Stimulated activated CD4-positive, alpha-beta T cell treated with anti-CD3 and anti-CD28 coated beads, Interleukin-4, amount 100 ng/mL, for 48 hours (primary cell): ENCODE measurements at places on chromosomes 1 and 21.

DNA sequence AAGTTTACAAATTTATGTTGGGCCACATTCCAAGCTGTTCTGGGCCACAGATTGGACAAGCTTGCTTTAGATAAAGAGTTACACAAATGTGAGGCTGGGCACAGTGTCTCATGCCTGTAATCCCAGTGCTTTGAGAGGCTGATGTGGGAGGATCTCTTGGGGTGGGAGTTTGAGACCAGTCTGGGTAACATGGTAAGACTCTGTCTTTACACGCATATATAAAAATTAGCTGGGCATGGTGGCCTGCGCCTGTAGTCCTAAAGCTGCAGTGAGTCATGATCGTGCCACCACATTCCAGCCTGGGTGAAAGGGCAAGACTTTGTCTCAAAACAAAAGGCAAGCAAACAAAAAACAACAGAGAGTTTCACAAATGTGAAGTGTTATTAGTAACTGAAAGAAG lies 5.9 kb upstream of the VCAM1 start:
- no peak for DNase-seq

GRCh38 chr21:44708213-44708865 lies 3.0 kb downstream of the TSPEAR start:
- DNase-seq, result no peak

GRCh38 chr1:119327450-119328155 lies 41.0 kb upstream of the HAO2 start:
- peak; percentile 14 for DNase-seq

- DNase-seq, result no peak
These were observed 20.7 kb downstream of the PHC2 start for GRCh38 chr1:33410091-33410701.

- DNase-seq, result no peak
These were observed 94.3 kb downstream of the RGS2 start for GRCh38 chr1:192903142-192903541.

DNA sequence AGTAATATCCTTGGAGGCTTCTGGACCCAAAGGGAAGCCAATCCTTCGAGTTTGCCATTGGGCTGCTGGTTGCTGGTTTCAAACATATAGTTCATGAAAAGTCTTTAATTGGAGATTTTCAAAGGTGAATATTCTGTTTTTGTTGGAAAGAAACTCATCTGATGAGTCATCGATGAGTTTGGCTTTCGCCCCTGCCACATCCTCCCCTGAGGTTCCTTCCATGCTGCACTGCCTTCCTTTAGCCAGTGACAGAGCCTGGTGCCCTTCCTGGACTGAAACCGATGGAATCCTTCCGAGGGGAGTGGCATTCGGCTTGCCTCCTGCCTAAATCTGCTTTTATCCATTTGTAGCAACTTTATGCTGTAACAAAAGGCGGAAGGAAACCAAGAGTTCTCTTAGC lies 550.0 kb downstream of the KIF26B start:
- DNase-seq, result no peak

- DNase-seq, result no peak
These were observed 752.1 kb downstream of the NCAM2 start for GRCh38 chr21:21750124-21750825.

DNA sequence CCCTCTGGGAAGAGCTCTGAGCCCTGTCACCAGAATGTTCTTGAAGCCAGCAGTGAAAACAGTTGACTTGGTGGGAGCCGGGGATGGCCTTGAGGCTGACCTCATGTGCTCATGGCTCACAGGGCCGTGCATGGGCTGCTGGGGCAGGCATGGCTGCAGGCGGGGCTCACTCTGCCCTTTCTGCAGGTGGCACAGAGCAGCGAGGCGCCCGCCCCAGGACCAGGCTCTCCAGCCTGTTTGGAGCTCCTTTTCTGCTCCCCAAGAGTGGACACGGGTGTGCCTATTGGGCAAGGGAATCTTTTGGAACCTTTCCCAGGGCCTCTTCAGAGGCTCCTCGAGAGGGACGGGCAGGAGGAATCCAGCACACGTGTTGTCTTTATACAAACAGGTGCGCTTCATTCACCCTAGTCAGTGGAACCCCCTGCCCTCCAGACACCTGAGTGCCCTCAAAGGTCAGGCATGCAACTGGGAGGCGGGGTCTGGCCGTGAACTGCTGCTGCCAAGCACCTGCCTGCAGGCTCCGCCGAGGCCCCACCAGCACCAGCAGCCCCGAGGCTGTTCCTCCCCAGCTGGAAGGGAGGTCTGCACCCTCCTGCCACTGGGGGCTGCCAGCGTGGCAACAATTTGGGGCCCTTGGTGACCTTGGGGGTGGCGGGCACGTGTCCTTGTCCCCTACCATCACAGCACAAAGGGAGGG lies 2.6 kb upstream of the TTC34 start:
- no peak for DNase-seq

- no peak for DNase-seq
These were observed 436.7 kb upstream of the TMPRSS15 start for GRCh38 chr21:18840239-18840638.

DNA sequence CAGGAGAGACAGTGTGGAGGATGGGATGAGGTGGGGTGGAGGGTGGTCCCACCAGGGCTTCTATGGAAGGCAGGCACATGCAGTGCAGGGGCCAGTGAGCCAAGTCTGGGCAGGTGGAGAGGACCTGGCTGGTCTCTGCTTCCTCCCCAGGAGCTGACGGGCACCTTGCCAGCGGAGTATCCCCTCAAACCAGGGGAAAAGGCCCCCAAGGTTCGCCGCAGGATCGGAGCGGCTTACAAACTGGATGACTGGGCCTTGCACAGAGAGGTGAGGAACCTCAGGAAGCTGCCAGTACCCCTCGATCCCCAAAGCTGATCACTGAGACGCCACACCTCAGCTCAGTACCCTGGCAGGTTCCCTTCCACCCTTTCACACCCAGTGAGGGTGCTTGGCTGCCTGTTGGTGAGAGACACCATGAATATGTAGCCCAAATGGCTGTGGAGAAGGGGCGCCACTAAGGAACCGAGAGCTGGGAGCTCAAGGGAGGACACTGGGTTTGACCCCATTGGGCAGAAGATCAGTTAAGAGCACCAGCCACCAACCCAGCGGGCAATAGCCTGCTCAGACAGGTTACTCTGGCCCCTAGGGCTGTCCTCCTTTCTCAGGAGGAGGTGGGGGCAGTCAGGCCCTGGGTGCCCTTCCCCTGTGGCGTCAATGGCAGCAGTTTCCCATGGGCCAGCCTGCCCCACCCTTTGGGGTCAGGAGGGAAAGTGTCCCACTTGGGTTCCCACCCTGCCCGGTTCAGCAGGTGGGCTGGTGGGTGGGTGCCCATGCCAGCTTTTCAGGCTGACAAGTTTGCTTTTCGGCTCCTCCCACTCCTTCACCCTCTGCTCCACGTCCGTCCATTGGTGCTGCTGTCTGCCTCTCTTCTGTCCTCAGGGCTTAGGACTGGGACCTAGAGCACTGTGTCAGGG lies 5.5 kb downstream of the INAVA start:
- DNase-seq, result no peak

DNA sequence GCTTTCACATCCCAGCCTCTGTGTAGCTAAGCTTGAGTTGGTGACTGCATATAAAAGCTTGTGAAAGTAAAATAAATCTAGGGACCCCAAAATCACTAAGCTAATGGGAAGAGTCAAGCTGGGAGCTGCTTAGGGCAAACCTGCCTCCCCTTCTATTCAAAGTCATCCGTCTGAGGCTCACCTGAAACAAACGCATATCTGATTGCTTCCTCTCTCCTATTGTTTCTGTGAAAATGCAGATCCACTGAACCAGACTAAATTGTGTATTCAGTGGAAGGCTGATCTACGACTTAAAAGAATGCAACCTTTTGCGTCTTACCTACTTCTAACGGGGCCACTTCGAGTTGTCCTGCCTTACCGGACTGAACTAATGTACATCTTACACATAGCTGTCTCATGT lies 70.3 kb downstream of the LTN1 start:
- DNase-seq, result no peak

- no peak for DNase-seq
These were observed 24.1 kb downstream of the COL11A1 start for GRCh38 chr1:103084181-103084580.

DNA sequence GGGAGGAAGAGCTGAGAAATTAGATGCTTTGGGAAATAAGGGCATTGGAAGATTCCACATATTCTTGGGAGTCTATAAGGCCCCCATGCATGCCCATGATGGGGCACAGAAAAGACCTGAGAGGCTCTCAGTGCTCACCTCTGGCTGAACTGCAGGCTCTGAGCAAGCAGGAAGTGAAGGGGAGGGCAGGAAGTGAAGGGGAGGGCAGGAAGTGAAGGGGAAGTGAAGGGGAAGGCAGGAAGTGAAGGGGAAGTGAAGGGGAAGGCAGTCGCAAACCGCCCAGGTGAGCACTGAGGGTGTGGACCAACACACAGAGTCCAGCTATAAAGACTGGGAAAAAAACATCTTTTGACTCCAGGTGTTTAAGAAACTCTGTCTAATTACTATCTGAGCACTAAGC lies 3.5 kb downstream of the KRTAP10-9 start:
- no peak for DNase-seq

GRCh38 chr1:189958756-189959155 lies 518.9 kb downstream of the BRINP3 start:
- DNase-seq, result no peak

- DNase-seq, result no peak
These were observed 13.4 kb downstream of the SPOCD1 start for GRCh38 chr1:31802190-31803150.

GRCh38 chr21:44712203-44713028 lies 1.0 kb upstream of the TSPEAR start:
- no peak for DNase-seq

DNA sequence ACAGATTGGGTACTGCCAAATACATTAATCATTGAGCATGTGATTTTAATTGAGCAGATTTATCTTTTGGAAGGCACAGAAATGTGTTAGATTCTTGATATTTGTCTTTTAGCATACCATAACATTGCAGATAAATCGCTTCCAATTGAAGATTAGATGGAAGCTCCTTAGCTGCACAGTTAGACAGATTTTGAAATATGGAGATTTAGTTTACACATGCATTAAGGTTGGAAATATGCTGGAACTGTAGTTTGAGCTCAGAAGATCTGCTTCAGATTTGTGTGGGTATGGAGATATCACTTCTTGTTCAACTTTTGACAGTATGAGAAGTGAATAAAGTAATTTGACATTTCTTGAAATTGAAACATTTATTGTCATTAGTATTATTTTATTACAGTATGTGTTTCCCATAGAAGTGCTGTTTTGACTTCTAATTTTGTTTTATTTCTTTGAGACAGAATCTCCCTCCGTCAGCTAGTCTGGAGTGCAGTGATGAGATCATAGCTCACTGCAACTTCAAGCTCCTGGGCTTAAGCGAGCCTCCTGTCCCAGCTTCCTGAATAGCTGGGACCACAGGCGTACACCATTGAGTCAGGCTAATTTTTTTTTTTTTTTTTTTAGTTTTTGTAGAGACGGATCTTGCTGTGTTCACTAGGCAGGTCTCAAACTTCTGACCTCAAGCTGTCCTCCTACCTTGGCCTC lies 29.1 kb downstream of the THRAP3 start:
- no peak for DNase-seq

GRCh38 chr1:183804916-183805841 lies at the start of gene RGL1:
Gene RGL1, plus strand, starts transcription at chr1:183805120. Its CDS starts 178 bp downstream, at chr1:183805298.
- DNase-seq, result peak; percentile 8

DNA sequence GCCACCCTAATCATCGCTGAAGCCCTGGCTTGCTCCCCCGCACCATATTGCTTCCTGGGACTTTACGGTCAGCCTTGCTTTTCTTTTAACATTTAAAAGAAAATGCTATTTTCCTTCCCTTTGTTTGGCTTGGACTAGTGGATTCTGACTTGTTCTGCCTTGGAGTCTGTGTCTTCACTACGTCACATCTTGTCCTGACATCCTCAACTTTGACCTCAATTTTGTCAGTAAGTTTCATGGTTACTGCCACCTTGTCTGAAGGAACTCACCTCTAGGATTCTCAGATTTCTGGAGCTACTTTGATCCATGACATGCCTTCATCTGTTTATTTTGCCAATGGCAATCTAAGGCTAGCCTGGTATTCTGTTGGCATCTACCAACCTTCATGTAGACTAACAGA lies 4.3 kb downstream of the RNASEL start:
- DNase-seq, result no peak

- no peak for DNase-seq
These were observed 109.7 kb upstream of the MAGI3 start for GRCh38 chr1:113280581-113280980.

DNA sequence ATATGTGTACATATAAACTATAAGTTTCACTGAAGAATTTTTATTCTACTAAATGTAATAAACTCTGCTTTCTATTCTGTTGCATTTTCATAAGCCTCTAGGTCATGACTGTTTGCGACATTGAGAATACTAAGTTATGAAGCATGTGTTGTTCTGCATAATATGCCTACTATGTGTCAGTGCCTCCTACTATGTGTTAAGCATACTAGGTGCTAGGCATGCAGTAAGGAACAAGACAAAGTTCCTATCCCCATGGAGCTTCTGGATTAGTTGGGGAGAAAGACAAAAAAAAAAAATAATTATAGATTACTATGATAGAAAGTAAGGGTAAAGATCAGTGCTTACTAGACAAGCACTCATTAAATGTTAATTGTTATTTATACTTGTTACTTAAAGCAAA lies 1.3 kb downstream of the SDCCAG8 start:
- DNase-seq, result no peak

DNA sequence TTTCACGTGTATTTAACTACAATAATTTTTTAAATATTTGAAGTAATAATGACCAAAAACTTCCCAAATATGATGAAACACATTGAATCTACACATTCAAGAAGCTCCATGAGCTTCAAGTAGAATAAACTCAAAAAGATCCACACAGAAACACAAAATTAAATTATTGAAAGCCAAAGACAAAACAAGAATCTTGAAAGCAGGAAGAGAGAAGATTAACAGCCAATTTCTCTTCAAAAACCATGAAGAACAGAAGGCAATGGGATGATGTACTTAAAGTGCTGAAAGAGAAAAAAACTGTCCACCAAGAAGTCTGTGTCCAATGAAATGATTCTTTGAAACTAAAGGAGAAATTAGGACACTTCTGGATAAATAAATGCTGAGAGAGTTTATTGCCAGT lies 5.1 kb upstream of the KRTAP10-10 start:
- DNase-seq, result no peak

- no peak for DNase-seq
These were observed 6.7 kb upstream of the AHCYL1 start for GRCh38 chr1:109977657-109978378.

DNA sequence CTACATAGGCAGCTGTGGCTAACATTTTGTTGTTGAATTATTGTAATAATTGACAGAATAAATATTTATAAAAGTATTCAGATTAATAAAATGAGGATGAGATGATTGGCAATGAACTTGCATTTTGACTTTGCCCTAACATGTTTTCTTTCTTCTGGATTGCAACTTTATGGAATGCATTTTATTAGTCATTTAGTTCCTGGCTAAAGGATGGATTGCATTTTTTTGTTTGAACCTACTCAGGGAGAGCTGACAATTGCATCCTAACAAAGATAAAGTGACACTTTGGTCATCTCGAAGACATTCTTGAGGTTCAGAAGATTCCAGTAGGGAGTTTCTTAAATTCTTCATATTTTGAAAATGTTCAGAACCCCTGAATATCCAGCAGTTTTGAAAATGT lies 37.5 kb downstream of the PGM1 start:
- DNase-seq, result no peak

DNA sequence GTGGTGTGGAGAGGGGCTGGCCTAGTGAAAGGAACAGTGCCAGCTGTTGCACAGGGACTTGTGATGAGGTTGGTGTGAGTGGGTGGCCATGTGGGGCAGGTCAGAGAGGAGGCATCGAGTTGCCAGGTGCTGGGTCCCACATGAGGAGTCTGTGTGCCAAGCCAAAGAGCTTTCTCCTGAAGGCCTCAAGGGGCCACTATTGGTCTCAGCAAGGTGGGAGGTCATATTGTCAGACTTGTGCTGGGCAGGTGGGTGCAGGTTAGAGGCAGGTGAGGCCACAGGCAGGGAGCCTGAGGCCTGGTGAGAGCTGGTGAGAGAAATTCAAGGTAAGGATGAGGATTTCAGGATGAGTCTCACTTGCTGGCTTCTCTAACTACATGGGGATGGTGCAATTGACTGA lies 256.8 kb downstream of the DISC1 start:
- DNase-seq, result no peak
